ENCODE measurements at places on chromosomes 2 and 18.

DNA sequence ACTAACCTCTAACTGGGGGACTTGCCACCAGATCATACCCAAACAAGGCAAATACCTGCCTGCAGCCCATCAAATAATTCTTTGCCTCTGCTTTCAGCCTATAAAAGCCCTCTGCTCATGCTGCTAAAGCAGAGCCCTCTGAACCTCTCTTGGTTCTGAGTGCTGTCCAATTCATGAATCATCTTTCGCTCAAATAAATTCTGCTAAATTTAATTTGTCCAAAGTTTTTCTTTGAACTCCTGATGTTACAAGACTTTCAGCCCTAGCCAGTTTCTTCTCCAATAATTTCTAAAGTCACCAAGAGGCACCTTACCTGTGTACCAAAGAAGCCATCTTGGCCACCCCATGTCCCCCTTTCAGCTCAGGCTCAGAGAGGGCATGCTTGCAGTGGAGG lies 72.0 kb downstream of the MRO start:
- no peak for DNase-seq

- no peak for DNase-seq
These were observed 52.3 kb upstream of the SEC11C start for GRCh38 chr18:59087391-59087790.

DNA sequence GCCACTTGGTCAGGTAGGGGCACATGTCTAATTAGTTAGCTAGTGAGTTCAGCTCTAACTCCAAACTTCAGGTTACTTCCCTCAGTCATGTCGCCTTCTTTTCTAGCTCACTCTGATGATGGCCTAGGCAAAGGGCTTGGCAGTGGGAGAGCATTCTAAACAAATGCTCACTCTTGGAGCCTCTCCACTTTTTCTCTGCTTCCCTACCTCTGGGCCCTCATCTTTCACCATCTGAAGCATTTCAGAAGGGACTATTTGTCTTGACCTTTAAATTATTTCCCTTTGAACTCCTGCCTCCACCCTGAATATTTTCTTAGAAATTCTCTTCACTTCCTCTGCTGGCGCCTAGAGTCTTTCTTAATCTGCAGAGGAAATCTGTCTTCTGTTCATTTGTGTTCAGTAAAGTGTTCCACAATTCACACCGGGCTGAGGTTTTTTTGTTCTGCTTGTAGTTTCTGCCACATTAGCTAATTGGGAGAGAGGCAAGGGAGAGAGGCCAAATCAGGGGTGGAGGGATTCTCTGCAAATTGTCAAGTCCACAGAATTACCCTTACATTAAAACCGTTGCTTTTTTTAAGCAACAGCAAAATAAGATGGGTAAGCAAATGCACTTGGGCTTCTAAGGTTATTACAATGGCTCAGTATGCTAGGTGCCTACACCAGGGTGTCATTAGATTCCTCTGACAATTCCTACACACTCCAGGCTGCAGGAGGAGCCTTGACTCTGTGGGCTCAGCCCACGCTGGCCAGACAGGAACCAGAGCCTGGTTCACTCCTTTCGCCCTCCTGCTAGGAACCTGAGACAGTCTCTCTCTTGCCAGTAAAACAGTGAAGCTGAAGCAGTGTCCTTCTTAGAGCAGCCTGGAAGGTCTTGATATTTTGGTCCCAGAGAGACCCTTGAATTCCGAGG lies 5.5 kb downstream of the MSGN1 start:
- no peak for DNase-seq

DNA sequence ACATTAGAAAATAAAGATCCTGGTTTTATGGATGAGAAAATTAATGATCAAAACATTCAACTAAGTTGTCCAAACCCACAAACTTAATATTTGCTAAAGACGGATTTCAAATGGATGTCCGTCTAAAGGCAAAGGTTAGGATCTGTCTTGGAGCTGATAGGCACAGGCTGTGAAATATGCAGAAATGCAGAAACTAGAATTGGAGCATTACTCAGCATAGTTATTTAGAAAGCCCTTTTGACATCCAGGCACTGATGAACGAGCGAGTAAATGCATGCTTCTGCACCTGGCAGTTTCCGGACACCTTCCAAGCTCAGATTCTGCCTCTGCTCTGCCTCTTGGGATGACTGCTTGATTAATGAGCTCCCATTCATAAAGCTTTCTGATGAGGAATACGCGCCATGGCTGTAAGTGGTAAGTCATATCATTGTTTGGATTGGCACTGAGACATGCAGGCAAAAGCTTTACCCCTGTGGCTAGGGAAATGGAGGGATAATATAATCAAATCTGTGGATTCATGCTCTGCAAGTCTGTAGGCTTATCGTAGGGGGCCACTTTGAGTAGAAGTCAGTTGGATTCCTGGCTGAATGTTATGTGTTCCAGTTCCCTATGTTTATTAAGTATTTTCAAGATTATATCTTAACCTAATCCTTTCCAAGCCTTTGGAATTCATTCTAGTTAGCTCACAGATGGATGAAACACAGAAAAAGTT lies 2176.3 kb upstream of the CELF4 start:
- DNase-seq = no peak

DNA sequence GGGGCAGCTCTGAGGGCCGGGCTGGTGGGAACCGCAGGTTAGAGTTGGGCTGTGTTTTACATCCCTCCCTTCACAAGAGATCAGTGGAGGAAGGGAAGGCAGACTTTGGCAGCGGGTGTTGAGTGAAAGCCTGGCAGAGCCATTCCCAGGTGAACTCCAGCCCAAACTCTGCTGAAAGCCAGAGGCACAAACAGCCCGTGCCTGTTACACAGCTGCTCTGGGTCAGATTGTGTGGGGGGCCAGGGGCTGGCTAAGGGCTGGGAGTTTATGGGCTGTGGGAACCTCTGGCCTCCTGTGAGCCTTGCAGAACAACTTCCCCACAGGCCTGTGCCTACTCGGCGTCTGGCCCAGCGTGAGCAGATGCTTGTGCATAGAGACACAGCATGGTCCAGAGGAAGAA lies 286.8 kb downstream of the CLIP4 start:
- no peak for DNase-seq

DNA sequence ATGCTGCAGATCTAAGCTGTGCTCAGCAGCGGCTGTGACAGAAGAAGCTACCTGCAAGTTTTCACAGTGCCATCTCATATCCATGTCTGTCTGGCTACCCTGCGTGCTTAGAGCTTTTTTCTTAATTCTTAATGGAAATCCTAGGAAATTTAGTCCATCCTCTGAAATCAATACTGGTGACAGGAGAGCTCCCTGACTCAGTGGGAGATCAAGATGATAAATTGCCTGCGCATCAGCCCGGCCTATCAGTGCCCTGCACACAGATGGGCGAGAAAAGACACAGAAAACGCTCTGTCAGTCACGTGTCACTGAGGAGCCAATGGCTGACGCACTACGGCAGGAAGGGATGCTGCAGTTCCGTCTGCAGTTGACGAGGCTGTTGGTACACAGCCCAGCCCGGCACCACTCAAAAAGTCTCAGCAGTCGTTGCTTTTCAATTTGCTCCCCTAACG lies 819.6 kb upstream of the FSHR start:
- peak; percentile 73 for DNase-seq

GRCh38 chr18:39494211-39494896 lies 1928.8 kb upstream of the CELF4 start:
- no peak for DNase-seq

DNA sequence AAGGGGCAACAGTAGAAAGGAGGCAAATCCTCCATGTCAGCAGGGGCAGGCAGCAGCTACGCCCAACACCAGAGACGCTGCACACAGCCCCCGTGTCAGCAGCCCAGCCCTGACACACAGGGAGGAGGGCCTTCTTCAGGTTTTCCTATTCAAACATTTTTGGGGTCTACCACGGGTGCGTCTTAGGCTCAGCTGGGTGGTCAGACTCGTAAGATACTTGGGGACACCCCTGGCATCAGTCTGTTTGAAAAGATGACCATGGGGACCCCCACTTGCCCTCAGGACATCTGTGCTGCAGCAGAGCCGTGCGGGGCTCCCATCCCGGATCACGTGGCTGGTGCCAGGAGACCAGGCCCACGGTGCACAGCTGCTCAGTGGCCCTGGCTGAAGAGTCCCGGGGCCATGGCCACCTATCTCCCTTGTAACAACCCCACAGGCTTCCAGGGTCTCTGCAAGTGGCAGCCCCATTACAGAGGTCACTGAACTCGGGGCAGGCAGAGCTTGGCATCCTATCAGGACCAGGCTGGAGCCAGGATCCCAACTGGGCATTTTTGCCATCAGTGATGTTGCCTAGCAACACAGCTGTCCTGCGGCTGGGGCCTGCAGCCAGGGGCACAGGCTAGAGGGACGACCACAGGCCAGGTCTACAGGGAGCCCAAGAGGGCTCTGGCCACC lies 82.5 kb downstream of the EDAR start:
- no peak for DNase-seq

GRCh38 chr2:212361174-212361756 lies 177.3 kb downstream of the ERBB4 start:
- no peak for DNase-seq

DNA sequence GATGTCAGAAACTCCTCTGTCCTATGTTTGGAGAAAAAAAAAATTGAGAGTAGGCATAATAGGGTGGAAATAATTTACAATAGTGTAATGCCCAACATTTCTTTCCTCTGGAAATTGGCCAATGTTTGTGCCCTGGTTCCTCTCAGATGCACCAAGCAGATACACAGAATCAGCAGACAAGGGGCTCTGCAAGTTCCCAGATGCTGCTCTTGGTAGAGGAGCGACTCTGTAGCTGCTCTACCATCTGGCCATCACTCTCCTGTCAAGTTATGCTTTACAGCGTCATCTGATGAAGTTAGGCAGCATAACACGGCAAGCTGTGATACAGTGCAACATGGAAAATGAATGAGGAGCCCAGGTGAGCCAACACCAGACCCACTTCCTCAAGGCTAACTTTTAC lies 1.6 kb downstream of the DYTN start:
- DNase-seq = no peak

GRCh38 chr18:50695431-50696176 lies 124.2 kb downstream of the MRO start:
- no peak for DNase-seq

DNA sequence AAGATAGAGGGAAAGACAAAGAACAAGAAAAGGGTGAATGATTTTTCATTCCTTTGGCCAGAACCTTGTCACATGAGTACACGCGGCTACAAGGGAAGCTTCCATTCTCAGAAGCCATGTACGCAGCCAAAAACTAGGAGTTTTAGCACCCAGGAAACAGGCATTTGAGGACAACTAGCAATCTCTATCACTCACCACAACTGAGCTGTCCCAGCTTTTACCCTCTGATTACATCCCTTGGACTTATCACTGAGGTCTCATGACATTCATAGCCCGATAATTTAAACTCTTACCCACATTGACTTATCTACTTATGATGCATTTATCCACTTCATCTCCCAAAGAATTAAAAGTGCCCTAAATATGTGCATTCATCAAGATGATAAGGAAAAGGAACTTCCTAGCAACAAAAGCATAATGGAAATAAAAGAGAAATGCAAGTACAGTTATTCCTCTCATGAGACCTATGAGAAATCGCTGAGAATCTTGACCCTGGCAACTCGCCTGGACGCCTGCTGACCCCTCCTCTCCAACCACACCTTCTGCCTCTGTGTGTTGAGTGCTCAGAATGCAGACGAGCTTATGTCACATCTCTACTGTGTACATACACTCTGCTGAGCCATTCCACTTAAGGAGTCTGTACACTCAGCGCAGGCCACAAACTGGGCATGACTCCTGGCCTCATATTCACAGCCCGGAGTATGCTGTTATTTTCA lies 28.7 kb upstream of the MFSD6 start:
- peak; percentile 75 for DNase-seq

GRCh38 chr2:203631068-203631757 lies 75.2 kb upstream of the CD28 start:
- peak; percentile 52 for DNase-seq
